ENCODE measurements at places on chromosomes 11 and 22.

DNA sequence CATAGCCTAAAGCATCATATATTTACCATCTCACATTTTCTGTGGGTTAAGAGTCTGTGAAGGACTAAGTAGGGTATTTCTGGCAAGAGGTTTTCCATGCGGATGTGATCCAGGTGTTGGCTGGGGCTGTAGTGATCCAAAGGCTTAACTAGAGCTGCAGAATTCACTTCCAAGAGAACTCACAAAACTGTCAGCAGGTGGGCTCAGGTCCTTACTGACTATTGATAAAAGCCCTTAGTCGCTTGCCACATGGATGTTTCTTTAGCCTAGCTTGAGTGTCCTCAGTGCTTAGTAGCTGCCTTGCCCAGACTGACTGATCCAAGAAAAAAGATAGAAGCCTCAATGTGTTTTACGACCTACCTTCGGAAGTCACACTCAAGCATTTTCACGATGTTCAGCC lies 250.8 kb downstream of the CNTN5 start:
- DNase-seq, result no peak

- no peak for DNase-seq
These were observed 8.9 kb downstream of the PATL1 start for GRCh38 chr11:59659981-59660380.

DNA sequence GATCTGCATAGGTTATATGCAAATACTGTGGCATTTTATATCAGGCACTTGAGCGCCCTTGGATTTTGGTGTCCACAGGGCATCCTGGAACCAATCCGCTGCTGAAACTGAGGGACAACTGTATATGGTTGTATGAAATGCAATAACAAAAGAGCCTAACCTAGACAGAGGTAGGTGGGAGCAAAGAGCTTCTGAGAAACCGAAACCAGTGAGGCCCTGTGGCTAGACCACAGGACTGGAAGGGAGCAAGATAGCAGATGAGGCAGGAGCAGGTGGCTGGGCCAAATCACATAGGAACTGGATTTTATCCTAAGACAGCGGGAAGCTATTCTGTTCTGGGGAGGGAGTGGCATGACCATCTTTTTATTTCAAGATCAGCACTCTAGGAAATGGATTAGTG lies 30.1 kb downstream of the RCN1 start:
- DNase-seq, result no peak

- DNase-seq, result no peak
These were observed 1.7 kb upstream of the DCHS1 start for GRCh38 chr11:6657346-6657745.

DNA sequence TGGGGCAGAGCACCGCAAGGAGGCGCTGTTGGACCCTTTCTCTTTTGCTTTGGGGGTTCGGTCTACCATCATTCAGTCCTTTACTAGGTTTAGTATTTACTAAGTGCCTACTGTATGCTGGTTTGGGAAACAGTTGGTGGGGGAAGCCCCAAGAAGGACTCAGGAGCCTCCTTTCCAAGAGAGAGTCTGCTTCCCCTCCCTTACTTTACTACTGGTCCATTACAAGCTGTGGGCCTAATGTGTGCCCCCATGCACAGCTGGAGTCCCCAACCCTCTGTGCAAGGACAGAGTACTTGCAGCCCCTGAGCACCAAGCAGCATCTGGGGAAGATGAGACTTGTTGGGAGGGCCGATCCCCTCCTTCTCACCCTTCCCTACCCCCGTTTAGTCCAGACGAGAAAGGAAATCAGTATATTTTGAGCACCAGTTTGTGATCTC lies 876 bp upstream of the UBE2L6 start:
- no peak for DNase-seq

- no peak for DNase-seq
These were observed 1.0 kb upstream of the ZNF143 start for GRCh38 chr11:9459667-9460321.

- DNase-seq, result no peak
These were observed 55.8 kb downstream of the NECTIN1 start for GRCh38 chr11:119673052-119673758.

- DNase-seq, result no peak
These were observed 21.4 kb upstream of the CDON start for GRCh38 chr11:126083829-126084607.

GRCh38 chr11:77087723-77088225 lies 14.9 kb upstream of the OMP start:
- no peak for DNase-seq

GRCh38 chr11:118059246-118059940 lies 17.5 kb upstream of the TMPRSS4 start:
- DNase-seq, result no peak

DNA sequence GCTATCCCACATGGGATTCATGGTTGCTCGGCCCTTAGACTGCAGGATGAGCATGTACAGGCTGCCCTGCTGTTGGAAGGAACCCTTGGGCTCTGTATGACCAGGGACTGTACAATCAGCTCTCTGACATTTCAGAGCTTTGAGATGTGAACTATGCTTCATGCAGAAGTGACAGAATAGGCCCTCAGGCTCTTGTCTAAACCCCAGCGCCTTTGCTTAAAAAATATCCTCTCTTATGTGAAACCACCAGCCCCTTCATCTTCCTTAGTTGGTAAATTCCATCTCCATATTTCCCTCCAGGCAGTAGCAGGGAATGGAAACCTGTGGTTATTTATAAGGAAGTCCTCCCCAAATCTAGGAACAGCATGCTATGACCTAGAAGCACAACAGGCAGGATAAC lies 78.9 kb upstream of the PLET1 start:
- no peak for DNase-seq

GRCh38 chr22:17884893-17885292 lies 110.6 kb upstream of the BID start:
- no peak for DNase-seq

Measured in dorsolateral prefrontal cortex (tissue), 122 donors.